ENCODE measurements at places on chromosomes 3 and 15.

GRCh38 chr3:100226712-100227429 is 33.9 kb upstream of the TBC1D23 start:
- no peak for DNase-seq

DNA sequence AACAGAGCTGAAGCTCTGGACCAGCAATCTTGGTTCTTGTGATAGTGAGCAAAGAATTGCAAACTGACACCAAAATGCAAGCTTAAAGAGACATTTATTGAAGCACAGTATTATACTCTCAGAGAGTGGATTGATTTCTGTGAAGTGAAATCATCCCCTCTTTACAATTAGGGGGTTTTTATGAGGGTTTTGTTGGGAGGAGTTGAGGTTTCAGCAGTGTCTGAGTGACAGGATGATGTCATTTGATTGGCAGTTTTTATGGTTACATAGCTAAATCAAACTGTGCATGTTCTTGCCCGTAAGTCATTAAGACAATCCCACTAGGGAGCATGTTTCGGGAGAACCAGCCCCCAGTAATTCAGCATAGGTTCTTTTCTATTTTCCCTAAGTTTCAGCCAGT is 1200.5 kb downstream of the SI start:
- no peak for DNase-seq

DNA sequence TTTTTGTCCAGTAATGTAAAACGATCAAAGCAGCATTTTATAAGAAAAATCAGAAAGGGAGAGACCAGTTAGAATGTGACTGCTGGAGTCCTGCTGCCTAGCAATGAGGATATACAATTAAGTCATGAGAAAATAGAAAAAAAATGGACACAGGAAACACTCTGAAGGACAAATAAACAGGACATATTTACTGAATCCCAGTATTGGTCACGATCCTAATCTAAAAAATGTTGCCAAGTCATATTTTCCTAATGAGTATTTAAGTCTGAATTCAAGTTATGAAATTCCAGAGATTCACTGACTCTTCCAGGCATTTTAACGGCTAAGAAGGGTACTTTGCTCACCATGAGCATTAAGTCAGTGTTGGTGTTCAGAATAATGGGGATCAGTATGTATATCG is 154.3 kb upstream of the CCDC54 start:
- no peak for DNase-seq

DNA sequence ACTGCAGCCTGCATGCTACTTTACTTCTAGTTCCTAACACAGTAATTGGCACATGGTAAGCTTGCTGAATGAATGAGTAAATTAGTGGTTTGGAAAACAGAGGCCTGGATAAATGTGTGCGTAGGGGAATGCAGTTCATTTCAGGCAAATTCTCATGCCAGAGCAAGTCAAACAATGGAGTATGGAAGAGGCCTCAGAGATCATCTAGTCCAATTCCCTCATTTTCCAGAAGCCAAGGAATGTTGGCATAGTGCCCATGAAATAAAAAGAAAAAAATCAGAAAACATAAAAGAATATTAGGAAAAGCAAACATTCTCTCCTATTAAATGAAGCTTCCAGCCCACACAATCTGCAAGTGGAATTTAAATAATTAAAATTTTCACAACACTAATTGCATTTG is 92.4 kb downstream of the MB21D2 start:
- DNase-seq = no peak

DNA sequence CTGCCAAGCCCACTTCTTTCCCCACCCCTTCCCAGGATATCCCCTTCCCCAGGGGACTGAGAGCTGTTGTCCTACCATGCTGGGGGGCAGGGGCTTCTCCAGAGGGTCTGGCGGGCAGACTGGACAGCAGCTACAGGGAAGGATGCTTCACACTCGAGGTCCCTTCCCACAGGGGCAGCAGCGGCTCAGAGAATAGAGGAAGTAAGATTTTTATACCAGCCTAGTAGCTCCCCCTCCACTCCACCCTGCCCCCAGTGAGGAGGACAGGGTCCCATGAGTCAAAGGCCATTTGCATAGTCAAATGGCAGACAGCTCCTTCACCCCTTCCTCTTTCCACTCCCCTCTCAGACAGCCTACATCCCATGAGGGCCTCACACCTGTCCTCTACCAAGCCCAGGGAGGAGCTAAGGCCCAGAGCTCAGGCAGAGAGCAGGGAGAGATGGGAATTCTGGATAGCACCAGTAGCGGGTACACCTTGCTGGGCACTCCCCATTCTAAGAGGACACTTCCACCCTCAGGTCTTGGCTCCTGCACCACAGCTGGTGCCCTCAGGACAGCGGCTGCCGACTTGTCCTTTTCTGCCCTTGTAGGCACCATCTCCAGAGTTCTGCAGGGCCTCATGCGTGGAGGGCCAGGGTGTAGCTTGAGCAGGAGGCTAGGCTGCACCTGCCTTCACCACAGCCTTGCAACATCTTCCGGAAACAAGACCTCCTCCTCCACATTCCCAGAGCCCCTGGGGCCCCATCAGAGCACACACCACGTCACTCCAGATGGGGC is at the start of gene TLR9:
TSS of gene TLR9 (minus strand) at position 194 of the 777 bp plus-strand sequence. CDS start at position 78, 116 bp downstream.
- no peak for DNase-seq

All from DMS 273 treated with DMSO at 0.1 percent for 48 hours (cell line).